ENCODE measurements at places on chromosomes 3 and 15. TPM values are rescaled to one million over a fixed set of nuclear protein-coding genes. Genes with fewer than 3 reads are reported as not detected.

The WNT7A gene
- 0.23 TPM for total RNA-seq

The CXCR6 gene
- not detected for total RNA-seq

The C3orf49 gene
- not detected for total RNA-seq

The C15orf62 gene
- not detected for total RNA-seq

The FBXW12 gene
- total RNA-seq: not detected

The OCA2 gene
- total RNA-seq: 0.13 TPM

The SAMD7 gene
- not detected for total RNA-seq

The DAZL gene
- total RNA-seq: not detected

The ATP10A gene
- 6.8 TPM for total RNA-seq

The OTOL1 gene
- not detected for total RNA-seq

The HHATL gene
- not detected for total RNA-seq

The ALAS1 gene
- total RNA-seq: 52.5 TPM

The OIP5 gene
- total RNA-seq: 14.3 TPM

The PCOLCE2 gene
- total RNA-seq: 40.9 TPM

The BMF gene
- total RNA-seq: 1.8 TPM

The TEX9 gene
- 4.1 TPM for total RNA-seq

The SEMA6D gene
- not detected for total RNA-seq

The CFAP20DC gene
- total RNA-seq: 1.7 TPM

The H1-8 gene
- not detected for total RNA-seq

The EPHB3 gene
- total RNA-seq: 0.37 TPM

The SLC27A2 gene
- total RNA-seq: 24.3 TPM

The STX19 gene
- total RNA-seq: not detected

The KIF15 gene
- total RNA-seq: 8.6 TPM

The GP9 gene
- total RNA-seq: not detected

The XCR1 gene
- not detected for total RNA-seq

The CACNA2D2 gene
- 0.42 TPM for total RNA-seq

The LSAMP gene
- 0.10 TPM for total RNA-seq

The LXN gene
- 81.7 TPM for total RNA-seq

The UCN2 gene
- total RNA-seq: 14.2 TPM

The PRSS50 gene
- not detected for total RNA-seq

The SENP8 gene
- total RNA-seq: 0.92 TPM

The GPR156 gene
- total RNA-seq: 0.57 TPM

The SERINC4 gene
- 0.12 TPM for total RNA-seq

The GUCA1C gene
- total RNA-seq: not detected

The RARB gene
- total RNA-seq: 6.6 TPM

The GPR15 gene
- not detected for total RNA-seq

The FBXL2 gene
- total RNA-seq: 7.8 TPM

The PATL2 gene
- 0.33 TPM for total RNA-seq

The ACKR4 gene
- total RNA-seq: not detected

The AADACL2 gene
- not detected for total RNA-seq

The ANKRD63 gene
- total RNA-seq: 0.20 TPM

The ROBO1 gene
- 14.8 TPM for total RNA-seq

The ITIH1 gene
- not detected for total RNA-seq

The ADPRH gene
- total RNA-seq: 2.9 TPM

The CELSR3 gene
- 4.4 TPM for total RNA-seq

The EFCC1 gene
- not detected for total RNA-seq

The RAB6B gene
- 2.4 TPM for total RNA-seq

The KLF15 gene
- 0.06 TPM for total RNA-seq

The GHSR gene
- total RNA-seq: not detected

The CDHR4 gene
- 0.30 TPM for total RNA-seq
